ENCODE measurements at places on chromosomes 6 and 20.

GRCh38 chr6:8657522-8657921, 222.2 kb upstream of the SLC35B3 start:
- DNase-seq, result no peak

- no peak for DNase-seq
Measured at GRCh38 chr6:42263165-42263728, 45.6 kb upstream of the MRPS10 start.

- no peak for DNase-seq
Measured at GRCh38 chr6:141097471-141097870, 1035.3 kb upstream of the GJE1 start.

DNA sequence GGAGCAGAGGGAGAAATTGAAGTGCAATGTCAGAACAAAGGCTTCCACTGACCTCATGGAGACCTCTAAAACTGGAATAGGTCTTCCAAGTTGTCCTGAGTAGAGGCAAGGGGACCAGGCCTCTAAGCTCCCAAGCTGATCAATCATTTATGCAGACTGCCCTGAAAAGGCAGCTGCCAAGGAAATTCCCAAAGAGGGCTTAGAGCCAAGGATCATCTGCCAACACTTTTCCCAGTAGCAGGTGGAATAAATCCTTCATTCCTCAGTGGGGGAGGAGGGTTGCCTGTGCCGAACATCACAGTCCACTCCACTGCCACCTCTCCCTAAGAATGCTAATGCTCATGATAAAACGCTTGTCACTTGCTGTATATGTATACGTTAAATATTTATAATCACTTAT, 29.3 kb upstream of the RALY start:
- DNase-seq, result no peak

DNA sequence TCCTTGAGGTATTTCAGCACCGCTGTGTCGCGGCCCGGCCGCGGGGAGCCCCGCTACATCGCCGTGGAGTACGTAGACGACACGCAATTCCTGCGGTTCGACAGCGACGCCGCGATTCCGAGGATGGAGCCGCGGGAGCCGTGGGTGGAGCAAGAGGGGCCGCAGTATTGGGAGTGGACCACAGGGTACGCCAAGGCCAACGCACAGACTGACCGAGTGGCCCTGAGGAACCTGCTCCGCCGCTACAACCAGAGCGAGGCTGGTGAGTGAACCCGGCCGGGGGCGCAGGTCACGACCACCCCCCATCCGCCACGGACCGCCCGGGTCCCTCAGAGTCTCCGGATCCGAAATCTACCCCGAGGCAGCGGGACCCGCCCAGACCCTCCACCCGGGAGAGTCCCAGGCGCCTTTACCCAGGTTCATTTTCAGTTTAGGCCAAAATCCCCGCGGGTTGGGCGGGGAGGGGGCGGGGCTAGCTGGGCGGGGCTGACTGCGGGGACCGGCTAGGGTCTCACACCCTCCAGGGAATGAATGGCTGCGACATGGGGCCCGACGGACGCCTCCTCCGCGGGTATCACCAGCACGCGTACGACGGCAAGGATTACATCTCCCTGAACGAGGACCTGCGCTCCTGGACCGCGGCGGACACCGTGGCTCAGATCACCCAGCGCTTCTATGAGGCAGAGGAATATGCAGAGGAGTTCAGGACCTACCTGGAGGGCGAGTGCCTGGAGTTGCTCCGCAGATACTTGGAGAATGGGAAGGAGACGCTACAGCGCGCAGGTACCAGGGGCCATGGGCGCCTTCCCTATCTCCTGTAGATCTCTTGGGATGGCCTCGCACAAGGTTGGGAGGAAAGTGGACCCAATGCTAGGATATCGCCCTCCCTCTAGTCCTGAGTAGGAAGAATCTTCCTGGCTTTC, 693 bp downstream of the HLA-F start:
- DNase-seq, result no peak

DNA sequence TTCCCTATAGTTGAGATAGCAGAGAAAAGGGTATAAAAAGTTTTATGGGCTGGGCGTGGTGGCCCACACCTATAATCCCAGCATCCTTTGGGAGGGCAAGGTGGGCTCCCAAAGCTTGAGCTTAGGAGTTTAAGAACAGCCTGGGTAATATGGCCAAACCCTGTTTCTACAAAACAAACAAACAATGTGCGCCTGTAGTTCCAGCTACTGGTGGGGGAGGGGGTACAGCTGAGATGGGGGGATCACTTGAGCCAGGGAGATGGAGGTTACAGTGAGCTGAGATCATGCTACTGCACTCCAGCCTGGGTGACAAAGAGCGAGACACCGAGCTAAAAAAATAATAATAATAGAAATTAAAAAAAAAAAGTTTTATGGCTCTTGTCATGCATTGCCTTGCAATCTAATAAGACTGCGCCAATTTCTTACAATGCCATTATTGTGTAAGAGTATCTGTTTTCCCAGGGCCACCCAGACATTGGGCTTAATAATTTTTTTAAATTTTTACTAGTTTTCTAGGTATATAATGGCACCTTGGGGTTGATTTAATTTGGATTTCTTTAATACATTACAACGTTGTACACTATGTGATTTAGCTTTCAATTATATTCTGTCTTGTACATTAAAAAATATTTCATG, 3.9 kb downstream of the ACSS2 start:
- DNase-seq, result no peak

All from BE2C (cell line).